Naive thymus-derived CD8-positive, alpha-beta T cell (primary cell): ENCODE measurements at places on chromosomes 2 and 18.

GRCh38 chr2:74587664-74588277, 33.3 kb downstream of the DOK1 start:
- DNase-seq: peak; percentile 53

- no peak for DNase-seq
These were observed 905.6 kb downstream of the TMEM182 start for GRCh38 chr2:103667335-103667884.

GRCh38 chr18:32779010-32779409, 6.2 kb upstream of the KLHL14 start:
- no peak for DNase-seq

DNA sequence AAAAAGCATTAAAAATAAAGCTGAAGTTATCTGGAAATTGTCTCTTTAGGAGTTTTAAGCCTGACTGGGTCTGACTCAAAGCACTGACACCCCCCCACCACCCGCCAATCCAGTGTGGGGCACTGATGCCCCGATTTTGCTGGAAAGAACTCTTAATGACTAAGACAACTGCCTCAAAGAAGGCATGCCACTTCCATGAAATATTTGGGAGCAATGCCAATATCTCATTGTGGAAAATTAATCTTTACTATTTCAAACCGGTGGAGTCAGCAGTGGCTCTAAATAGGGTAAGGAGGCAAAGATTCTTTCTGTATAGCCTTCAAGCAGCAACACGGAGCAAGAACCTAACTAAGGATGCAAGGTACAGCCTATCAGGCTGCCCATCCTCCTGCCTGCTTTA, 4.5 kb downstream of the FKBP7 start:
- DNase-seq: no peak

GRCh38 chr2:216274194-216274840, 98.0 kb downstream of the MARCHF4 start:
- no peak for DNase-seq

DNA sequence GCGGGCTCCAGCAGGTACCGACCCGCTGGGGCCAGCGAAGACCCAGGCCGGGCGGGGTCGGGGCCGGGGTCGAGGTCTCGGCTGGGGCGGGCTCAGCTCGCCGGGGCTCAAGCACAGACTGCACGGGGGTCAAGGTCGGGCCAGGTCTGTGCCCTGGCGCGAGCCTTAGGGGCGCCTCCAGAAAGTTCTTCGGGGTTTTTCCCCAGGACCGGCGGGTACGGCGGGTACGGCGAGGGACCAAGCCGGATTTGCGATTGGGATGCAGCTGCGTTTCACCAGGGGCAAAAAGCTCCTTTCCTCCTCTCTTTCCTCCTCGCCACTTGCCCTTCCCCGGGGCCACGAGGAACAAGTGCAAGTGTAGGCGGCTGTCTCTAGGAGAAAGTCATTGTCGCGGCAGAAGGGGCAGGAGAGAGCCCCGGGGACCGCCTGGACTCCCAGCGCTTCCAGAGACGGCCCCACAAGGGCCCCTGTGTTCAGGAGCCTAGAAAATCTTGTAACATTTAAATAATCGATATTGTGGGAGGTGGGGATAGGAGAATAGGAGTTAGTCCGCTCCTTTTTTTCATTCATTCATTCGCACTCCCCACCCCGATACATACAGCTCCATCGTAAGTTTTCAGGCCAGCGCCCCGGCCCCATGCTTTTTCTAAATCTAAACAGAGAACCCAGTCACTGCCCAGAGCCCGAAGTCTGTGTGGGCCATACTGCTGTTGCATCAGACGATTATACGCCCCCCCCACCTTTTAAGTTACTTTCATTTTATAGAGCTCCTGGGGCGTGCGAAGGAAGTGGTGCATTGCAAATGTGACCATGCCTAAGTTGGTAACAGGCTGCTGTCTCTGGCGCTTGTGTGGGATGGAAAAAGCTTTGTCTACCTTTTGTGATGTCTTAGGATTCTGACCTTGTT, 679 bp downstream of the PMAIP1 start:
- DNase-seq: peak; percentile 56

DNA sequence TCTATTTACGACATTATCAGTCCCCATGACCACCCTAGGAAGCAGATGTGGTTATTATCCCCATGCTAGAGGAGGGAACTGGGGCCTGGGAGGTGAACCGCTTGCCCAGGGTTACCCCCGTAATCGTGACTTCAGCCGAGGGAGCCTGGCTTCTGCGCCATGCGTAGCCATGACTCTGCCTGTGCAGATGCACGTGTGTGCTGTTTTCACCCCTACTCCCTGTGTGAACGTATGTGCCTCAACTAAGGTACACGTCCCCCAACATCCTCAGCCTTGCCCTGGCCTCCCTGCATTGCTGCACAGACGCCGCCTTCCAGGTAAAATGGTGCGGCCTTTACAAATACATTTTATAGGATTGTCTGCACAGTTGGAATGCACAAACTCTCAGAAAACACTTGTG, 40.2 kb downstream of the LPIN1 start:
- no peak for DNase-seq

GRCh38 chr2:205411558-205411957, 270.7 kb upstream of the NRP2 start:
- DNase-seq: no peak

- DNase-seq: no peak
These were observed 109.9 kb upstream of the DTNA start for GRCh38 chr18:34600158-34600557.

DNA sequence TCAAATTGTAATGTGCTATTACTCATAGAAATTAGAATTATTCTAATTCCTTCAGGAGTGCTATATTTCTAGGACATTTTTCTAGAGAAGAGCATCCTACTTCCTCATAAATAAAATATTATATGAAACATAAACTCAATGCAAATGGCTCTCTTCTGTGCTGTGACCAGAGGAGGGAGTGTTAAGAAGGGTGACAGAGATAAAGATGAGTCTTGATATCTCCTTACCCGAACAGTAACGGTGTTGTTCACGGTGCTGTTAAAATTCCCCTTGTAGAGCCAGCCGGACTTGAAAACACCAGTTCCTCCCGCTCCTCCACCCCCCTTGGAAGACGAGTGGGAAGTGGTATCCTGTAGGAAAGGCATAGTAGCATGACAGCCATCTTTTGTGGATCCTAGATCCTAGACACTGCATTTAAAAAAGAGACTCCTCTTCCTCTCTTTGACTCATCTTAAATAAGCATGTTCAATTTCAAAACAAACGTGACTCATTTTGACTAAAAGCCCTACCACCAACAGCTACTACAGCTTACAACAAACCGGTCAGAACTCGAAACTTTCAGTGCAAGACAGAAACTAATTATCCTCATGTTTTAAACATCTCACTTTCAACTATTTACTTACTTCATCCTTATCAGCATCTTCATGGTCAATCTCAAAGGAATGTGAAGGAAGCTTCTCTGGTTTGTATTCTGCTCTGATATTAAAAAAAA, 156.3 kb downstream of the DOCK10 start:
- DNase-seq: no peak

DNA sequence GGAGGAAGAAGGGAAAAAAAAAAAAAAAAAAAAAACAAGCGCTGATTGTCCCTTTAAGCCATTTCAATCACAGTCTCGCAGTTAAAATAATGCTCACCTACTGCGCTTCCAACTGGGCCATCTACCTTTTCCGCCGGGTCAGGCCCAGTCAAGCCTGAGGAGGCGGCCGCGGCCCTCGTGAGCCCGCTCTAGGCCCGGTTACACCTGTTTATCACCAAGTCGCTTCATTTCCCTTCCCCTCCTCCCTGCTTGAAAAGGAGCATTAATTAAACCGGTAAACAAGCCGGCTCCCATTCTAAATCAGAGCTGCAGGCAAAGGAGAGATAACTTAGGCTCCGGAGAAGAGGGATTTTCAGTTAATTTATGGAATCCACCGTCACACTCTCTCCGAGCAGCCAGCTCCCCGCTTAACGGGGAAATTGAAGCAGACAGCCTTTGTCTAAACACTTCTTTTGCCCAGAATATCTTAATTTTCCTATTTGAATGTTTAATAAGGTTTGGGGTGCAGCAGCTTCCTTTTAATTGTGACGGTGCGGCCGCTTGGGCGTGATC, 140.1 kb upstream of the SIX3 start:
- DNase-seq: no peak

GRCh38 chr2:219998107-219998506, 370.7 kb downstream of the SLC4A3 start:
- DNase-seq: no peak

DNA sequence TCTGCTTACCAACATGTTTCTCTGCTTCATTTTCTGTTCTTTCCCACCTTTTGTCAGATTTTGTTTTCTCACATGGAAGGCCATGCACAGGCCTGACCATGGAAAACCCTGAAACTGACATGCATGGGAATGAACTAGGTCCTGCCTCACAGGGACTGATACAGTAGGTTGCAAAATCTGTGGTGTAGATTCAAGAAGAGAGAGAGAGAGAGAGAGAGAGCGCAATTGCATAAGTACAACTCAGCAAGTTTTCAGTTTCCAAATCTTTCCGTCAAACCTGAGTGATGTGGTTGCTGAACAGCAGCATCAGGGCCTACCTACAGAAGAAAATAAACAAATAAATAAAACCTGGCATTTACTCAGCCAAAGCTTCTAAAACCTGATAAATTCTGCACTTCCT, 87.5 kb upstream of the RNF152 start:
- no peak for DNase-seq

DNA sequence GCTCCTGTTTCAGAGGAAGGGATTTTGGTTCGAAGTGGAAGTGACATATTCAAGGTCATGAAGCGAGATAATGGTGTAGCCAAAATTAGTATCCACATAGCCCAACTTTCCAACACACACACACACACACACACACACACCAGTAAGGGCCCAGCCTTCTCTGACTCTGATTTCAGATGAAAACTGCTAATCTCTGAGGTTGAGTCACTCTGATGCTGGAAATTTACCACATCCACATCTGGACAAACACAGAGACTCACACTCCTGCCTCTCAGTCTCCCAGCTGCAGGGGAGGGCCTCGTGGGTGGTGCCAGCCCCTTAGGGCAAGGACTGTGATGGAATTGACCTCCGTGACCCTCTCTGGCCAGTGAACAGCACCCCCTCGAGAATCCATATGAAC, 29.0 kb upstream of the SLC35F6 start:
- DNase-seq: no peak

DNA sequence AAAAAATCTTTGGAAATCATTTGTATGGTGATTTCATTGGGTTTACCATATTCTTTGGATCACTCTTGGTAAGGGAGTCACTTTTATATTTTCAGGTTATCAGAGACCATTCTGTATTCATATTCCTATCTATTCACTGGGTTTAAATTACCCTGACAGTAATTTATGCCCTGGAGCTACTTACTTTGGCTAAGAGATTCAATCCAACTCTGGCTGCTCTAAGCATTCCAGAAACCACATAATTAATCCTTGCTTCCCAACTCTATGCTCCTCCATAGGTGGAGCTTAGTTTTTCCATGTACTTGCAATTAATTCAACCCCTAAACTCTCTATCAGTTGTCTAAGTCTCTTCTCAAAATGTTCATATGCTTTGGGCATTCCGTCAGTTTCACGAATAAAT, 336.3 kb downstream of the AGPS start:
- DNase-seq: no peak

DNA sequence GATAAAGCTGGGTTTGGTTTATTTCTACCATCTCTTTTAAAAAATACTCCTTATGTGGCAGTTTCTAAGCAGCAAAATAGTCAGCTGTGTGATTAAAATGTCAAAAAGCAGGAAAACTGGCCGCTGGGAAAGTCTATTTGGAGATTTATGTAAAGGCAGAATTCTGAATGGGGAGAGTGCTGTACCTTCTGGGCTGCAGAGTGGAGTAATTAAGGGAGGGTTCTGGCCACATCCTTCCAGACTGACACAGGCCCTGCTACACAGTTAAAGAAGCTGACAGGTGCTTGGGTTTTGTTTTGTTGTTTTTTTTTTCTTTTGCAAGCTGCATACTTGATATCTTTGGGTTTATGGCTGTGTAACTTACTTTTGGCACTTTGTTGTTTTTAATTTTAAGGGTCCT, 157.2 kb downstream of the WDSUB1 start:
- no peak for DNase-seq

DNA sequence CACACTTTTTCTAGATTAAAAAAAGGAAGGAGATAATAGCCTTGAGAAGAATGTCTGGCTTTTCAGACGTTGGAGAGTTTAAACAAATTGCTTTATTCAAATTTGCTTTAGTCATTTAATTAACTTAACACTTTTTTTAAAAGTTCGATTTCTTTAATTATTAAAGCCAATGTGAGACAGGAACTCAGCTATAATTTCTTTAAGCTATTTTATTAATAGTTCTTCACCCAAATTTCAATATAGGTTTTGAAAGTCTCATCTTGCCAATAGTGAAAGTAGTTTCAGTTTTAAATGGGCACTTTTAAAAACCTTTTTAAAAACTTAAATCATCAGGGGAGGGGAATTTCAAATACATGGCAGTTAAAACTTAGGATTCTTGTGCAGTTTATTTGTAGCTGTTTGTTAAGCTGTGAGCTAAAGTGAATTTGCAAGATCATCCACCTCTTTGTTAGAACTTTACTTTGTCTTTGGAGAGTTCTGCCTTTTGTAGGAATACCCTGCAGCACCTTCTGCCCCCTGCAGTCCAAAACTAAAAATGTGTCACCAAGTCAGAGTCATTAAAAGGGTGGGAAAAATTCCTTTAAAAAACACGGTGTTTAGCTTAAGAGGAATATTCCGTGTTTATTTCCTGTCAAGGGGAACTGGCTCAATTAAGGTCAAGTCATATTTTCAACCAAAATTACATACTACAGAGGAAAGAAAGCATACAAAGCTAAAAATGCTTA, 4.6 kb downstream of the TGIF1 start:
- DNase-seq: peak; percentile 44

DNA sequence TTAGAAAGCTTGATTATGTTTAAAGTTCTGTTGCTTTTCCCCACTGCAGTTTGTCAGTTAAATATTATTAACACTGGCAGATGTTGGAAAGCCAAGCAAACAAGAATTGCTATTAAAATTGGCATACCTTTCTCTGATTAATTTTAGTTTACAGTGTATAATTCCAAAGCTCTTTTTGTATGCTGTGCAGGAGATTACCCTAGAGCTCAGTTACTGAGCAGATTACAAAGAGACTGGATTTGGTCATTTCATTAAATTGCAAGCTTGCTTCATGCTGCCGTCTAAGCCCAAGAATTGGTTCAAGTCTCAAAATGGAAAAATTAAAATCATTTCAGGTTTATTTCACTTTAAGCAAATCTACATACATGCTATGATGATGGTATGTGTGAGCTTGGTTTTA, 2.3 kb downstream of the ASAP2 start:
- no peak for DNase-seq

- DNase-seq: no peak
These were observed 230.0 kb upstream of the RASGRP3 start for GRCh38 chr2:33246432-33246831.

DNA sequence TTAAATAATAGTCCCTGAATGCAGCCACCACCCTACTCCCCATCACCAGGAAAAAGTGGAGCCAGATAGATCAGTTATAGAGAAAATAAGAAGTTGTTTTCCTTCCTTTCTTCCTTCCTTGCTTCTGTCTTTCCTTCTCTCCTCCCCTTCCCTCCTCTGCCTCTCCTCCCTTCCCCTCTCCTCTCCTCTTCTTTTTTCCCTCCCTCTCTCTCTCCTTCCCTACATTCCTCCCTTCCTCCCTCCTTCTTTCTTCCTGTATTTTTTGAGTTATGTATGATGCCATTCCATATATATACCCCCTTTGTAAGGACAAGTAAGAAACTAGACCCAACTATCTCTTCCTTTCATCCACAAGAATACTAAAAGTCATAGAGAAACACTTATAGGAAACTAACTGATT, 265.7 kb downstream of the AGPS start:
- no peak for DNase-seq
